ENCODE measurements at places on chromosomes 12 and 14.
A peak's percentile ranks its signal among the peaks of the same experiment; 100 is the strongest.

- DNase-seq, result no peak
Measured at GRCh38 chr12:68310370-68310769, 21.8 kb downstream of the MDM1 start.

DNA sequence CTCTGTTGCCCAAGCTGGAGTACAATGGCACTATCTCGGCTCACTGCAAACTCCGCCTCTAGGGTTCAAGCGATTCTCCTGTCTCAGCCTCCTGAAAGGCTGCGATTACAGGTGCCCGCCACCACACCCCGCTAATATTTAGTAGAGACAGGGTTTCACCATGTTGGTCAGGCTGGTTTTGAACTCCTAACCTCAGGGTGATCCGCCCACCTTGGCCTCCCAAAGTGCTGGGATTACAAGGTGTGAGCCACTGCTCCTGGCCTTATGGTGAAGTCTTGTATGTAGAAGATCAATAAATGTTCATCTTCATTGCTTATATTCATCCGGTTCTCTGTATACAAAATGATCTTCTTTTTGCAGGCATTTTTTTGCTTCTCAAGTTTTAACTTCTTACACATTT, 47.8 kb downstream of the MDM2 start:
- no peak for DNase-seq

GRCh38 chr12:90695415-90695814, 259.6 kb downstream of the CCER1 start:
- DNase-seq, result no peak

DNA sequence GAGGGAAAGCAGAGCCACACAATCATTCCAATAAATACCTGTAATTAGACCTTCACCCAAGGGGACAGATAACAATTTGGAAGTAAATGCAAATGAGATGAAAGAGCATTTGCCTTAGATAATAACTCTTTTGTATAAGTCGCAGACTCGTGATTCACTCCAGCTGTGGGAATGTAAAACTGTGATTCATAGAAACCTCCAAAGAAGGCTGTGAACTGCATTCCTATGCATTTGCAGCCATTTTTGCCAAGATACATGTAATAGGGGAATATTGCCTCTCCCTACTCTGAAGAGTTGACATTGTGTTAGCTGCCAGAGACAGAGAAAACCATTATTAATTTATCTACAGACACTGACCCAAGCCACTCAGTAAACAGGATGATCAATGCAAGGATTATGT, 181.9 kb upstream of the ARHGAP5 start:
- no peak for DNase-seq

GRCh38 chr12:18823461-18823860, 85.5 kb downstream of the CAPZA3 start:
- DNase-seq, result no peak

GRCh38 chr12:62763312-62763711, 171.6 kb downstream of the PPM1H start:
- no peak for DNase-seq

DNA sequence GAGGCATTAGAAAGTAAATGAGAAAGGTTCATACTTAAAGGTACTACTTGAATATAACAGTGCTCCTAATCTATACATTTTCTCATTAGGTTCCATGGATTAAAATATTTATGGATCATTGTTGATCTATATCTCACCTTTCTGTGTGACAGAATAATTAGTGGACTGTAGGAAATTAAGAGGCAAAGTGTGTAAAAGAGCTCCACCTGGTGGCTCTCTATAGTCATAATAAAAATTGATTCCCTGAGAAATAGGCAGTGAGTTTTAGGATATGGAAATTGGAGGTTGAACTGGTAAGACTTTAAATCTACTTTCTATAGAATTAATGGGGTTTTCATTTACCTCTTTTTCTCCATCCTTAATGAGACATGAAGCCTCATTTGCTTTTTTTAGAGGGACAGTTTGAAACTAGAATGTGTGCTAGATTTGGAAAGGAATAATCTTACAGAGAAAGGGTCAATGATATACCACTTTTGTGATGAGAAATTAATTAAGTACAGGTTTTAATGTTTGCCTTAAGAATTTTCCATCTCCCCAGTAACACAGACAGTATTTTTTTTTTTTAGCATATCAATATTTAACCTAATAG, 11.8 kb upstream of the DERA start:
- no peak for DNase-seq

- no peak for DNase-seq
Measured at GRCh38 chr14:58697930-58698642, 60.3 kb downstream of the DACT1 start.

- no peak for DNase-seq
Measured at GRCh38 chr12:25615119-25615518, 62.0 kb upstream of the LMNTD1 start.

GRCh38 chr14:63800651-63801375, 52.0 kb upstream of the SYNE2 start:
- DNase-seq, result no peak

- no peak for DNase-seq
Measured at GRCh38 chr12:108457006-108457733, 57.9 kb upstream of the FICD start.

DNA sequence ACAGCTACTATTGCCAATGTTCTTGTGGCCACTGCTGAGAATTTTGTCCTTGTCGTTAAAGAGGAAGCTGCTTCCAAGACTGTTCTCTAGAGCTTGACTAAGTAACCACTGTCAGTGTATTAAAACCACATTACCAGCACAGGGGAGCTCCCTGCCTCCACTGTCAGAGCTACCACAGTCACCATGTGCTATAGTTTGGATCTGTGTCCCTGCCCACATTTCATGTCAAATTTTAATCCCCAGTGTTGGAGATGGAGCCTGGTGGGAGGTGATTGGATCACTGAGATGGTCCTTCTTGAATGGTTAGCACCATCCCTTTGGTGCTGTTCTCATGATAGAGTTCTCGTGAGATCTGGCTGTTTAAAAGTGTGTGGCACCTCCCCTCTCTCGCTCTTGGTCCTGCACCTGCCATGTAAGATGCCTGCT, 23.2 kb upstream of the RAP1B start:
- DNase-seq, result no peak

DNA sequence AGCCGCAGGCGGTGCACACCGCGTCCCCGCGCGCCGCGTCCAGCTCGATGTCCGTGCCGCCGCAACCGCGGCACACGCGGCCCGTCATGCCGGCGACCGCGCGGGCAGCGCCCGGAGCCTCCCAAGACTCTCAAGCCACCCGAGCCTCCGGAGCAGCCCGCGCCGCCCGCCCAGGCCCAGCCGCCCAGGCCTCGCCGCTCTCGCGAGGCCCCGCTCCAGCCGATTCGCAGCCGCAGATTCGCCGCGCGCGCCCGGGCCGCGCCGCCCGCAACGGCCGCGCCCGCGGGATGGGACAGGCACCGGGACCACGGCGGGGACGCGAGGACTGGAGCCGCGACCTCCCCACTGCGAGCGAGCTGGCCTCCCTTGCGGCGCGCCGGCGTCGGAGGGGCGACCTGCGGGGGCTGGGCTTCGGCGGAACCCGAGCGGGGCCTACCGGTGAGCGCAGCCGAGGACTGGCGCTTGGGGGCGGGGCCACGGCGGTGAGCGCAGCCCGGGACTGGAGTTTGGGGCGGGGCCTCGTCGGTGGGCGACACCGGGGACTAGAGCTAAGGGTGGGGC, at the start of gene BRF1:
TSS of gene BRF1 (minus strand) at position 460 of the 561 bp plus-strand sequence. CDS start at position 88, 372 bp downstream.
- DNase-seq, result peak; percentile 93

DNA sequence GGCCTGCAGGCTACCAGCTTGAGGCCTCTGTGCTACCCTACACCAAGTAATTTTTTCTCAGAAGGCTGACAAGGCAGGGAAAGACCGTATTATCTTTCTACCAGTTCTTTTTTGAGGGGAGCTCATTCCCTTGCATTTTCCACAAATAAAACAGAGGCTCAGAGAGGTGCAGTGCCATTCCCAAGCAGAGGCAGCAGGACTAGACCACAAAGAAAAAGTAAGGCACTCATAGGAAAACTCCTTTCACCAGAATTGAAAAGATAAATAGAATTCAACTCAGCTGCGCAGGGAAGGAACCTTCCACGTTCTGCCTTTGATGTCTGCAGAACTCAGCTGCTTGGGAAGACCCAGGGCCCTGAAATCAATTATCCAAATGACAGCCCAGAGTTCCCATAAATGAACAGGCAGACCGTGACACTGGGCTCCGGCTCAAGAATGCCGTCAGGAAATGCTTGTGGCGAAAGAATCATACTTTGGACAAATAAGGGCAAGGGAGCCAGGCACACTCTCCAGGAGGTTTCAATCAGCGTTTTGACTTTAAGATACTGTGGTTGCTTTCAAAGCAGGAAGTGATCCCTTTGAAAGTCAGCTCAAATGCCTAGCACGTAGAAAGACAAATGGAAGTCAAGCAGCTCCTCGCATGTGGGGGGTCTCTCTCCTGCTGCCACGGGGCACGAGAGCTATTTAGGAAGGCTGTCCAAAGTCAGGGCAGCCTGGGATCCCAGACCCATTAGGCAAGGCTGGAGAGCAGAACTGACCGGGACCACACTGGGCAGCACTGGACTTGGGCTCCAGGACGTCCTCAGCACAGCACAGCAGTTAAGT, 14.0 kb downstream of the KCTD10 start:
- no peak for DNase-seq
